ENCODE measurements at places on chromosomes 12 and 14.

DNA sequence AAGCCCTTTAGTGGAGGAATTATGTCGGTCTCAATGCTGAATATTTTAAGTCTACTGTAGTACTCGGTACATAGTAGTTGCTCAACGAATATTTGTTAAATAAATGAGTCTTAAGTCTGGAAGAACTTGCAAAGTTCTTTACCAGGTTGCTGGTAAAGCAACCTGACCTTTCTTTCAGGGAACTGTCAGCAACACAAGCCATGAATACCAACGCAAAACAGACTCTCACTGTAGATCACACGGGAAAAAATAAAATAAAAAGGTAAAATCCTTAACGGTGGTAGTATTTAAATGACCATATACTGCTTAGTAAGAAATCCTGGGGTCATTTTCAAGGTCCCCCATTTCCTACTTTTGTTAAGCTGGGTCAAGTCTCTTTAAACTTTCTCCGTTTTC lies 447 bp upstream of the NUBPL start:
- DNase-seq, result no peak

DNA sequence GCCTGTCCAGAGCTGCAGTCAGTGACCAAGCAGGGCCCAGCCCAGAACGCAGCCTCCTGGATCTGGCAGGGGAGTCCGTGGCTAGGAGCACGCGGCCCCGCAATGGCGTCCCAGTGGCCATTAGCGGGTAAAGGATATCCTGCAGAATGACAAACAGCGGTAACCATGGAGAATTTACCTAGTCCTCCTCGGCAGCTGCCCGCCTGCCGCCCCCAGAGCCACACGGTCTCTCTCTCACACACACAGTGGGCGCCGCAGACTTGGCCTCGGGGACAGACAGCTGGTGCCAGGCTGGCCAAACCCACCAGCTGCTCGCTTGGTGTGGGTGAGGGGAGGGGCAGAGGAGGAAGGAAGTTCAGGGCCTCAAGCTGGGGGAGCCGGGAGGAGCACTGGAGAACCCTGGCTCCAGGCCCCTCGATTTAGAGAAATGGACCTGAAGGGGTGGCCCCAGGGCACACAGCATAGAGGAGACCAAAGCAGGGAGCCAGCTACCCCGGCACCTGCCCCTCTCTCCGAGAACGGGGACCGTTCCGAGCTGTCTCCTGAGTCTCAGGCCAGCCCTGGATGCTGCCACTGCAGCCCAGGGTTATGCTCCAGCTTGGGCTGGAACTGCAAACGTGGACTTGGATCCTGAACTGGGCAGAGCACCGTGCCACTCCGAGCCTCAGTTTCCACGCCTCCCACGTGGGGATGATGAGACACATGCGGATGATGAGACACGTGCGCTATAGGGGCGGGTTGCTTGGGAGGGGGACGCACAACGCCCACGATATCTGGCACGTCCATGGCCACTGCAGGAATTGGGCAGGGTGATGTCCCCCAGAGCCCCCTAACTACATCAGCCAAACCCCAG lies 3.4 kb downstream of the CDK2AP1 start:
- no peak for DNase-seq

DNA sequence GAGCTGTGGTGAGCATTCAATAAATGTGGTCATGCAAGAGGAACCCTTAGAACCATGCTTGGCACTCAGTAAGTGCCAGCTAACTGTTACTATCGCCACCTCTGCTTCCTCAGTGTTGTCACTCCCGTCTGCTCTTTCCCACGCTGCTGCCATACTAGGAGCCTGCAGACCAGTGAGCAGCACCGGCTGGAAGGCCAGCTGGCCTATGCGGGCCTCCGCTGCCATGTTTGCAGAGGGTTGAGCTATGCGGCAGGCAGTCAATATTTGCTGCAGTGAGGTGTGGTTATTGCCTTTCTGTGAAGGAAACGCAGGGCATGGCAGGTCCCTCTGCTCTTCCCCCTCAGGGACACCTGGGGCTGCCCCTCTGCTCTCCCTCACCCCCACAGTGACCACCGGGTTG lies 13.0 kb downstream of the KMT5A start:
- DNase-seq, result no peak

DNA sequence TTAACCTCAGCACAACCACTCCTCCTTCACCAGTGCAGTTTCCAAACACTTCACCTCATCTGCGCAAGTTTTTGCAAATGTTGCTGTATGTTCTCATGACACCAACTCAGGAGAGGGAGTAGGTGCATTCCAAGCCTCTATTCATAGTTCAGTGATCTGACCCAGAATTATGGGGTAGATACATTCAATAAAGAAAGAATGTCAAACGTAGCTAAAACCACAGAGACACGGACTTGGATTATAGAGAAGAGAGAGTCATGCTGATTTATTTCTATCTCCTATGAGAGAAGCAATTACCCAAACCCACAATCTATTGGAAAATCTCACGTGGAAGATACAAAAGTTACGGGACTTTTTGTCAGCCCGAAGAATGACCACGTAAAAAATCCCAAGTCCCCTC lies 1006.0 kb upstream of the TMEM132C start:
- DNase-seq, result no peak

DNA sequence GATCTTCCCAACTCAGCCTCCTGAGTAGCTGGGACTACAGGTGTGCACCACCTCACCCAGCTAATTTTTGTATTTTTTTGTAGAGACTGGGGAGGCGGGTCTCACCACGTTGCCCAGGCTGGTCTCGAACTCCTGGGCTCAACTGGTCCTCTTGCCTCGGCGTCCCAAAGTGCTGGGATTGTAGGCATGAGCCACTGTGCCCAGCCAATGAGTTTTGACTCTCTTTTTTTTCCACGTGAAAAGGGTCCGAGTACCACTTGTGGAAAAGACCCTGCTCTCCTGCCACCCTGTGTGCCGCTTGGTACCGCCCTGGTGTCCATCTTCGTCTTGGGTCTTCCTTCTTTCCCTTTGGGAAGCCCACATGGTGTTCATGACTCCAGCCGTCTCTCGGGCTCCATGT lies 17.6 kb downstream of the TEDC1 start:
- no peak for DNase-seq

GRCh38 chr14:101791919-101792572 lies 30.5 kb downstream of the PPP2R5C start:
- DNase-seq, result no peak

- no peak for DNase-seq
Measured at GRCh38 chr12:131345521-131346436, 365.1 kb upstream of the SFSWAP start.
